Sigmoid colon (tissue), 7 donors: ENCODE measurements at places on chromosomes 5 and 9. TPM values are rescaled to one million over a fixed set of nuclear protein-coding genes. Genes with fewer than 3 reads are reported as not detected.
A peak's percentile ranks its signal among the peaks of the same experiment; 100 is the strongest.

The ESM1 gene
- not detected for total RNA-seq

The WNT8A gene
- total RNA-seq, result not detected

The INSYN2B gene
- total RNA-seq, result 0.27 TPM

DNA sequence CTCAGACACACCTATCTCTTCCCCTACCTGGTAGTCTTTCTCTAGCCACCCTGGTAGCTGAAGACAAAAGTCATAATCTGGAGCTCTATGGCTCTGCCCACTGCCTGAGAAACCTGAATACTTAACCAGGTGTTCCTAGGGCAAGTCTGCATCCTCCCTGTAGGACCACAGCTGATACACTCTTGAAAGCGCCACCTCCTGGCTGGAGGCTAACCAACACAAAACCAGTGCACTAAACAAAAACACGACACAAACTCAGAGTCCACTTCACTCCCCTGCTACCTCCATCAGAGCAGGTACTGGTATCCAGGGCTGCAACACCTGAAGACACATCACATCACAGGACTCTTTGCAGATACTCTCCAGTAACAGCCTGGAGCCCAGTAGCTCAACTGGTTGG lies 84.6 kb upstream of the ANXA1 start:
- DNase-seq, result no peak

- DNase-seq, result no peak
Observed at GRCh38 chr9:116042321-116042720, 111.3 kb upstream of the PAPPA start.

DNA sequence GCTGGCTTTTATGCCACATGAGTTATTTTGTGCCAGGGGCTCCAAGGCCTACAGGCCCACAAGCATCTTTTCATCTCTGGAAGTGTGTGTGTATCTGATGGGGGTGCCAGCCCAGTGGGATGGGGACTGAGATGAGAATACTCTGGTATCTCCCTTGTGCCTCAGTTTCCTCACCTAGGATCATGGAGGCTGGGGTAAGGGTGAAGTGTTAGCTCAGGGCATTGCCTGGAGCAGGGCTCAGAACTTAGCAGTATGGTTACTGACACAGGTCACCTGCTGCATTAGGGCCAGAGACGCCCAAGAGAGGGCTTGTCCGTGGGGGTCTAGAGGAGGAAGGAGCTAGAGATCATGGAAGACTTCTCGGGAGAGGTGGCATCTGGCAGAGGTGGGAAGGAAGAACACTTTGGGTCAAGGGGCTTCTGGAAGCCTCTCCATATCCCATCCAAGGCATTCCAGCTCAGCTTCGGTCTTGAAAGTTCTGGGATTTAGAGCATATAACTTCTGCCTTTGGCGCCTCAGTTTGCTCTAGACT lies 742 bp upstream of the WNK2 start:
- no peak for DNase-seq

GRCh38 chr9:121685146-121685794 lies 33.8 kb downstream of the DAB2IP start:
- DNase-seq, result no peak

DNA sequence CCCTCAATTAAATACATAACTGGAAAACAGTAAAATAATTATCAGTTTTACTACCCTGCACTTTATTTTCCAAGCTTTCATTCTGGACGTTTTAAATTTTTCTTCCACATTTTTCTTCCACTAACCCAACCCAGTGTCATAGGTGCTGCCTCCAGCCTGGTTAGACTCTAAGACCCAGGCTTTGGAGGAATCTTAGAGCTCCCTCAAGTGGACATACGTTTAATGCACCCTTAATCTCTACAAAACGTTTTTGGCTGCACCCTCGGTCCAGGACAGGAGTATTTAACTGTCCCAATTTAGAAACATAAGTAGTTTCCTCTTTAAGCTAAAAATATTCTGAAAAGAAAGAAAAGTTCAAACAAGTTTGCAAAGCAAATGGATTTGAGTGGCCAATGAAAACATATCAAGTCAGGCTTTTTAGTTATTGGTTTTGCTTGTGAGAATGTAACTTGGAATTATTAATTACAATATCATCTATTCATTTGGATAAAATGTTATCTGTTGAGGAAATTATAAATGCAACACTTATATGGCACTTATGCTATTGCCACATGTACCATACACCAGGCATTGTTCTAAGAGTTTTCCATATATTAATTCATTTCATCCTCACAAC lies 38.9 kb downstream of the CDH6 start:
- no peak for DNase-seq

- DNase-seq, result peak; percentile 58
Observed at GRCh38 chr9:124782661-124783574, 6.0 kb downstream of the OLFML2A start.

DNA sequence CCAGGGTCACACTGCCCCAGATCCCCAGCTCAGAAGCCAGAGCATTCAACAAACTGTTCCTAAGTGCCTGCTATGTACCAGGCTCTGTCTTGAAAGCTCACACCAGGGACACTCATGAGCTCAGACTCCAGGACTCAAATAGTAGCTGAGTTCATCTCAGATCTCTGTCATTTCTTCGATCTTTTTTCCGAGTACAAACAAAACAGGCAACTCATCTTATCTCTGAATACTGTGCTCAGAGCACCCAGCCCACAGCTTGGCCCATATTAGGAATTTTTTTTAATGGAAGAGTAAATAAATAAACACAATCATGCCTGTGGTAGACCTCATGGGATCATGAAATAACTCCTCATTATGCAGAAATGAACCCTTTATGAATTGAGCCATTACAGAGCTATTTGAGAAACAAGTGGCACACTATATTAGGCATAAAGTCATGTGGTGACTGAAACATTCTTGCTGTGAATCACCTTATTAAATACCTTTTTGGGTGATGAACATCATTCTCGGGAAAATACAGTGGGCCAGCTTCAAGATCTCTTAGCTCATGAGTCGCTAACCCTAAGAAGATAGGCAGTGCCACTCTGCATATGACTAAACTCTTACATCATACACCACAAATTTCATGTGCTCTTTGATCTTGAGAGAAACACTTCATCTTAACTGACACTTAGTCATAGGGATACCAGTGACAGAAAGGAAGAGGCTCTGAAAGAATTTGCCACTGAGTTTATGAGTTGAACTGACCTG lies 9.9 kb downstream of the SH3RF2 start:
- no peak for DNase-seq

The IFNA2 gene
- total RNA-seq, result not detected

- no peak for DNase-seq
Observed at GRCh38 chr9:87671925-87672324, 54.0 kb upstream of the CTSL start.

DNA sequence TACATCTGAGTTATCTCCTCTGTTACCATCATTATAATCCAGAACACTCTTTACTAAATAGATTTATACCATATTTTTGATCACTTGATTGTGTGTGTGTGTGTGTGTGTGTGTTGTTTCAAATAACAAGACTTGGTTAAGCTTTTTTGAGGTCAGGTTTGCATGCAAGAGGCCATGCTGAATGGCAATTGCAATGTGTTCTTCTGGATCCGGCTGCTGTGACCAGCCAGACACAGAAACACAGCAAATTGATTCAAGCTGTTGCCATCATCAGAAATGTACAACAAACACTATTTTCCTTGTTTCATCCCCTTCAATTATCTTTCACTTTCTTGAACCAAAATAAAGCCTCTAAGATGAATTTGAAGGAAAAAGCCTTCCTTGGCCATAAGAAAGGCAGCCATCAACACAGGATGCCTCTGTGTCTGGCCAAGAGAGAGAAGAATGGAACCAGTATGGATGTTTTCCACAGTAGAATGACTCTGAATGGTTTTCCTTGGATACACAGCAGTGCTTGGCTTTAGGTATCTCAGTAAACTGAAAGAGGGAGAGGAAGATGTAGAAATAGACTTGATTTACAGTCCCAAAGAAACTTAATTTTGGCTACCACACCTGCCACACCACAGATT lies 53.9 kb downstream of the DPYSL3 start:
- no peak for DNase-seq

- peak; percentile 58 for DNase-seq
Observed at GRCh38 chr5:1001406-1002270, 7.0 kb upstream of the NKD2 start.

- no peak for DNase-seq
Observed at GRCh38 chr9:76181781-76182180, 212.4 kb downstream of the RFK start.

- peak; percentile 89 for DNase-seq
Observed at GRCh38 chr9:134778841-134779411, 101.7 kb upstream of the FCN2 start.

DNA sequence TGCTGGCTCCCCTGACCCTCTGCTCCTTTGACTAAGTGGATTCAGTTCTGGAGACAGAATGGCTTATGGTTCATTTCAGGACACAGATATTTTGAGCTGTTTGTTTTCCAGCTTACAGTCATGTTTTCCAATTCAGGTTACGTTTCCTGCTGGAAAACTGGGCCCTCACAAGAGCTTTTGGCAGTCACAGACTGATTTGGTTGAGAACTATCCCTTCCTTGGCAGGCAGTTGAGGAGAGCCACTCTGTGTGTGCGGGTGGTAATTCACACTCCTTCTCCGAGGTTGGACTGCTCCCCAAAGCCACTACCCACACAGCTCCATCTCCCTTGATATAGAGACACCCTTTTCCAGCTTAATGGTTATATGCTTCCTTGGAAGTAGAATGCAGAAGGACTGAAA lies 534.5 kb downstream of the TMEM38B start:
- DNase-seq, result no peak

GRCh38 chr5:56047448-56047847 lies 52.7 kb upstream of the IL6ST start:
- no peak for DNase-seq

DNA sequence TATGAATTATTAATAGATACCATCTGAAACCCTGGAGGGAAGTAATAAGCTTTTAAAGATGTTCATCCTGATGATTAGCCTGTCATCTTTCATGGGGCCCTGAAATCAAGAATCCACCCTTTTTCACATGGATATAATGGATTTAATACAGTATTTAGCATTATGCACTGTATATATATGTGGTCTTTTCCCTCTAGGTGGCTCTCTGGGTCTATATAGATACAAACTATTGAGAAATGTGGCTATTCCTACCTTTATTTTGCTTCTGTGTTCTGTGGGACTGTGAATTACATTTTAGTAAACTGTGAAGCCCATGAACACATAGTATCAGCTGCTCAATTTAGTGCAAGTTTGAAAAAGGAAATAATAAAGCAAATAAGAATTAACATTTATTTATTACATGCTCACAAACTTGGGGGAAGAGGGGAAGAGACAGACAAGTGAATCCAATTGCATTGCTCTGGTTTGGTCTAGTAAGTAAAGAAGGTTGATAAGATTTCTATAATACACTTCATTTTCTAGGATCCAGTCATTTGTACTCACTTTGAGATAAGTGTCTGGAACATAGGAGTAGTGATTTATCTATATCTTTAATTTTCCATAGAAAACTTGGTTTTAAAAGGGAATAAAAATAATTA lies 112.2 kb downstream of the SCAMP1 start:
- no peak for DNase-seq

GRCh38 chr9:78491402-78491801 lies 194.5 kb downstream of the PSAT1 start:
- DNase-seq, result no peak

GRCh38 chr5:33968211-33969005 lies 16.1 kb downstream of the SLC45A2 start:
- no peak for DNase-seq

- no peak for DNase-seq
Observed at GRCh38 chr9:68500457-68501381, 40.0 kb downstream of the TMEM252 start.

The FAM169A gene
- total RNA-seq, result 1.8 TPM

DNA sequence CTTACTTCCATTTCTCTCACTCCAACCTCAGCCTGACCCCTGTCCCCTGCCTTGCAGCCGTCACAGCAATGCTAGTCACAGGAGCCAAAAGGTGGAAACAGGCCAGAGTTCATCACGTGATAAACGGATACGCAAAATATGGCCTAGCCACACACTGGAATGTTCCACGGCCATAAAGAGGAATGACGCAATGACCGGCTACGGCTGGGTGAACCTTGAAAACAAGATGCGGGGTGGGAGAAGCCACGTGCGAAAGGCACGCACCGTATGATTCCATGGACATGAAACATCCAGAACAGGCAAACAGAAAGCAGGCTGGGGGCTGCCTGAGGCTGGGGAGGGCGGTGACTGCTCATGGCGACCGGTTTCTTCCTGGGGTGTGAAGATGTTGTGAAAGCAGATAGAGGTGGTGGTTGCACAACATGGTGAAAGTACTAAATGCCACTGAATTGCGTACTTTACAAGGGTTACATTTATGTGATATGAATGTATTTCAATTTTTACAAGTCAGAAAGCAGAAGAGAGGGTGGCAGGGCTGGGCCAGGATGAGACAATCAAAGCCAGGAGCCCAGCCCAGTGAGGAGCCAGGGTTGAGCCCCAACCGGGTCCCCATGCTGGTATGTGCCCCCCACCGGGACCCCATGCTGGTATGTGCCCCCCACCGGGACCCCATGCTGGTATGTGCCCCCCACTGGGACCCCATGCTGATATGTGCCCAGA lies 117.8 kb upstream of the SARDH start:
- DNase-seq, result peak; percentile 82

The NEUROG1 gene
- total RNA-seq, result not detected

The ANKRD31 gene
- total RNA-seq, result not detected

GRCh38 chr9:95506428-95506677 lies 10.4 kb downstream of the PTCH1 start:
- DNase-seq, result no peak

The SPATA31E1 gene
- total RNA-seq, result not detected

The SERINC5 gene
- 6.6 TPM for total RNA-seq

- DNase-seq, result no peak
Observed at GRCh38 chr5:178421128-178421527, 169.1 kb downstream of the COL23A1 start.

- DNase-seq, result no peak
Observed at GRCh38 chr9:109474170-109474569, 23.9 kb downstream of the PTPN3 start.

- DNase-seq, result peak; percentile 36
Observed at GRCh38 chr5:582936-583635, 29.1 kb upstream of the CEP72 start.

- DNase-seq, result no peak
Observed at GRCh38 chr5:154403776-154404387, 41.9 kb upstream of the SAP30L start.

DNA sequence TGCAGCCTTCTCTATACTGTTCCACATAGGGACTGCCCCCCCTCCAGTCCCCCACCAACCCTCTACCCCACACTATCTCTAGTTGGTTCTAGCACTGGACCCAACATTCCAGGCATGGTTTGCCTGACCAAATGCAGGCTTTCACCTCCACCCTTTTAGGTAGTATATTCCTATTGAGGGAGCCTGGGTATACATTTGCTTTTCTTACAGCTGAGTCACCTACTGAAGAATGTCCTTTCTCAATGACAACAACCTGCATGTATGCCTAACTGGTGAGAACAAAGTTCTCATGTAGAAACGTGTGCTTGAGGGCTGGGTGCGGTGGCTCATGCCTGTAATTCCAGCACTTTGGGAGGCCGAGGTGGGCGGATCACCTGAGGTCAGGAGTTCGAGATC lies 8.2 kb downstream of the TNIP1 start:
- DNase-seq, result no peak

The CDC37L1 gene
- total RNA-seq, result 32.3 TPM

DNA sequence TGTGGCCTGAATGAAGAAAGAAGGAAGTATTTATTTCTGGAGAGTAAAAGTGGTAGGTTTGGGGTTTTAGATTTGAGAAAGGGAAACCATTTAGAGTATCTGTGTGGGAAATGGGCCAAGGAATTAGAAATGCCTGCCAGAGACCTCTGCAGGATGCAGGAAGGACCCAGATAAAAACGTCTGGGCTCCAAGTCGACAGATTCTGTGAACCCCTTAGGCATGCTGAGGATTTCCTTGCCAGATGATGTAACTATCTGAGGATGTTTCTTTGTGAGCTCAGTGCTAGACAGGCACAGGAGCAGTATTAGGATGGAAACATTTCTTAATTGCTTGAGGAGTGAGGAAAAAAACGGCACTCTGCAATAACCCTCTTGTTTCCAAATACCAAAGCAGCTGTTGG lies 251.8 kb upstream of the DMRT1 start:
- no peak for DNase-seq
